ENCODE measurements at places on chromosomes 12 and 14. TPM values are rescaled to one million over a fixed set of nuclear protein-coding genes. Genes with fewer than 3 reads are reported as not detected.

Gene EXOC3L4
- total RNA-seq, result 0.41 TPM

Gene FAM181A
- not detected for total RNA-seq

Gene LRRIQ1
- total RNA-seq, result 13.1 TPM

DNA sequence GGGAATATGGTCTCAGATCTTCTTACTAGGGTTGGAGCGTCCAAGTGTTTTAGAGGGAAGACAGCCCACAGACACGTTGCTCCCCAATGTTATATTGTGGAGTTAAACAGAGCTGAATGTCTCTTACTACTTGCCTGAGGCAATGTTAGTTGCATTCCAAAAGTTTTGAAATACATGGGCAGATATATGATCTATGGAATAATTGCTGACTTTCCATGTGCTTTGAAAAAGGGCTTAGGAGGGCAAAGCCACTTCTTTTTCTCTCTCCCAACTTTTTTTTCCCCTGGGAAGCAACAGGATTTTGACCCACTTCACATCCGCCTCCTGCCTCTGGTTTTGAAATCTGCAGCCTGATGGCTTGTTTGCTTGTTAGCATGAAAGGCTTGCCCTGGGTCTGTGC, 33.7 kb upstream of the PAX9 start:
- no peaks in the 10 kb centered on the region for H3K27me3 ChIP-seq
- DNase-seq, result no peak
- no peak overlapping the region for H3K27ac ChIP-seq

All from uterus (tissue), 4 donors.